ENCODE measurements at places on chromosomes 2 and 18.

DNA sequence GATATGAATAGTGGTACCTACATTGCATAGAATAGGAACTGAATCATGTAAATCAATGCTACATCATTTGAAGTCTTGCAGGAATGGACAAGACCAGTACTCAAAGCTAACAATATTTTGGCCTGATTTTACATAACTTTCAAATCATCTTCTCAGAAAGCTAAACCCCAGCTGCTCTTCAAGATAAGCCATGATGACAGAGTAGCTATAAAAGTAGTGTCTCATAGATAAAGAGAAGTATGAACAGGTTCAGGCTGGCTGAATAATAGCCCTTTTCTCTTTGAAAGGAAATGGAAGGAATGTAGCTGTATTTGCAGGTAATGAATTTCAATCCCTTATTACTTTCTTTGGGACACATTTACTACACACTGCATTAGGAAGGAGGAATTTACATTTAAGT lies 28.2 kb downstream of the TSPYL6 start:
- DNase-seq = no peak

- DNase-seq = no peak
These were observed 321.5 kb upstream of the NT5C1B start for GRCh38 chr2:18910843-18911242.

- no peak for DNase-seq
These were observed 26.2 kb upstream of the RND3 start for GRCh38 chr2:150513647-150514046.

DNA sequence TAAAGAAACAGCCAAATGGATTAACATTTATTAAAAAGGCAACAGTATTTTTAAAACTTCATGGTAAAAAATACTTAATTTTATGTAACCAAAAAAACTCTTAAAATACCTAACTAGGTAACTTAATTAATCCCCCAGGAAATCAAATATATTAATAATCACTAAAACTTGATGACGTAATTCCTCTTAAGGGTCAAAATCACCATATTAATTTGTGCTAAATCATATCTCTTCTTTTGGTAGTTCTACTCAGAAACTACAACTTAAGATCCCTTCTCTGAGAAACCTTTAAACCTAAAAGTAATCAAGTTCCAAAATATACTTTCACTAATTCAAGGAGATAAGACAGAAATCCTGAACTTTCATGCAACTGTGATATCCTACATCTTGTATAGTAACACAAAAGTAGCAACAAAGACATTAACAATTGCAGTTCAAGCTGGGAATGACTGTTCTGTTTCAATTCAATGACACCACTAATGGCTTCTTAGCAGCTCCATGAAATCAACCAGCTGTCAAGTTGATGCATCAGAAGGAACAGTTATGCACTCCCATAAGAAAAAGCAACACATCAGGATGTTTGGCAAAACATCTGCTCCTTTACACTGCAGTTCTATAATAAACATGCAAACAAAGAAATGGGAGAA lies 4.0 kb downstream of the BAZ2B start:
- no peak for DNase-seq

DNA sequence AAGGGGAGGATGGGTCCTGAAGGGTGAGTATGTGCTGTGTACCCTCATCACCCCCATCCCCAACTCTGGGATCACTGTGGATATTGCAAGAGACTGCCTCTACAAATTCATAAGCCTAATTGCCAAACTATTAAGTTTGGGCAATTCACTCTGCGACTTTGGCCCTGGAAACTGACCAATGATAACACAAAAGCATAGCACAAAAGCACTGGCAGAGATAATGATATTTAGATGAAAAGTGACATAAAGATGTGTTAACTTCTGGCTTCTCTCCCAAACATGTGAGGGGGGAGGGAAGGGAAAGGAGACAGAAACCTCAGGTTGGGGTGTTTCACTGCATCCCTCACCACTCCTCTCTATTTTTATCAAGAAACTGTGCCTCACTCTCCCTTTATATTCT lies 150.3 kb downstream of the SATB2 start:
- DNase-seq = no peak

- no peak for DNase-seq
These were observed 131.5 kb upstream of the CTDP1 start for GRCh38 chr18:79548077-79548450.

DNA sequence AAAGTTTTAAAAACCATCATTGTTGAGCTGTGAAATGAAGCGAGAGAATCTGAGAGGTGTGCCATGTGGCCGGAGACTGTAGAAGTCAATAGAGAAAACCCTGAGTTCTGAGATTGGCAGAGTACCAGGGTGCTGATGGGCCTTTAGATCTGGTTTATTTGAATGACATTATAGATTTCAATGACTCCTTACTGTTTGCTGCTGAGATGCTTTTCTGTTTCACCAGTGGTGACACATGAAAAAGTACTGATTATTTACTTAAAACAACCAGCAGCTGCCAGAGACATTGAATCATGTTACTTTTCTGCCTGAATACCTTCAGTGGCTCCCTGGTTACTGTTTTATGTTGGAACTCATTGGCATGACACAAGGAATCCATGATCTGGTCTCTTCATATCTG lies 602.7 kb upstream of the ZNF804A start:
- no peak for DNase-seq

GRCh38 chr2:23563673-23564614 lies 179.0 kb downstream of the KLHL29 start:
- no peak for DNase-seq

DNA sequence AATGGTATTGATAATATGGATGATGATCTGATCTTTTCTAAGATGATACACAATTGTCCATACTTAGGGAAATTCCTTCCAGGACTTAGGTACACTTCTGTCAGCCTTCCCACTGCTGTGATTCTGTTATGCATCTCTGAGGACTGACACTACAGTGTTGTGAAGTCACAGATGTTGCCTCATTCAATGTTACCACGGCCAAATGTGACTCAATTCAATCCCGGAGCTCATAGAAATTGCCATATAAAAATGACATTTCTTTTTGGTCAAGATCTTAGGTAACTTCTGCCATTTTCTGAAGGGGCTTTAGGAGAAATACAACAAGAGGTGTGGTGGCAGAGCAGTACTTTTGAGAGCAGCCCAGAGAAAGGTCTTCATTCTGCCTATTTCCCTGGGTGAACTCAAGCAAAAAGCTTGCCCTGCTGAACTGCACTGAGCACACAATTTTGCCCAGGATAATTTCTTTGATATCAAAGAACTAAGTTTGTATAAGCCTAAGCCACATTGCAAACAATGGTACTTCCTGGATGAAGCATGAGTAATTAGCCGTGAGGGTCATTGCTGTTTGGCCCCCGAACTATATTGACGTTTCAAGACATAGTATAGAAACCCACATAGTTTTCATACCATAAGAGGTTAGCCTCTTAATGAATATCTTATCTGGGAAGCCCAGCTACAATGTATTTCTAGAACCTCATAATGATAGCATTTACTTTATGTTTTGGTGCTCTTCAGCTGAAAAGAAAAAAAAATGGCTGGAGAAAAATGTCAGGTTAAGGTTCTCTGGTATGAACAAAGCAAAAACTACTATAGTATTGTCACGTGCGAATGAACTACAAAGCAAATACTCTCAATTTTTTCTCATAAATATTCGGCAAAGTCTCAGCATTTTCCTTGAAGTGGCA lies 437.4 kb downstream of the MEIS1 start:
- DNase-seq = no peak

DNA sequence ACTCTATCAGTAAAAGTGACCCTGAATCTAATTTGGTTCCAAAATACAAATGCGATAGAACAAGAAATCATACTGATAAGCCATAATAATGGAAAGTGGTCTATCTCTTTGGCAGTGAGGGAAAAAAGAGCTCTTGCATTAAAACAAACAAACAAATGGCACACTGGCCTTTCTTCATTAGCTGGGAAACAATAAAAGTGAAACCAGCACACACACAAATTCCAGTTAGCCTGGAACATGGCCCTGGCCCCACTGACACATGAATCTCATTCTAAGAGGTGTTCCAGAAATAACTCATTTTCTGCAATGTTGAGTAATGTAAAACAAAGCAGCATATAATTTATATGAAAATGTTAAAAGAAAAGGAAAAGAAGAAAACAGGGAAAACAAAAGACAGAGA lies 79.3 kb upstream of the TGFA start:
- DNase-seq = no peak

- no peak for DNase-seq
These were observed 31.3 kb downstream of the OSBPL1A start for GRCh38 chr18:24366328-24366727.

DNA sequence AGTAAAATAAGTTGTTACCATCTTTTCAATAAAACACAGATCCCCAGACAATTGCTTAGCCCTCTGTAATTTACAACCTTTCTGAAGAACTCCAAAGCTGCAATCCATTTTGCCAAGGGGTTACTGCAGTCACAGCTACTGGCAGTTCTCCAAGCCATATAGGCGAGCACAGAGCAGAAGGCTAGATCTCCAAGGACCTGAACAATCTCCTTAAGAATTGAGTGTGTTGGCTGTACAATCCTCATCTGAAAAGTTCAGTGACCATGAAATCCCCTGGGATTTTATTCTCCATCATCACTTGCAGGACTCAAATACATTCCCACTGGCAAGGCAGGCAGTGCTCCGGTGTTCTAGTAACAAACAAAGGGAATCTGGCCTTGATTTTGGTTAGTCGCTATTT lies 103.9 kb upstream of the LRP1B start:
- no peak for DNase-seq

DNA sequence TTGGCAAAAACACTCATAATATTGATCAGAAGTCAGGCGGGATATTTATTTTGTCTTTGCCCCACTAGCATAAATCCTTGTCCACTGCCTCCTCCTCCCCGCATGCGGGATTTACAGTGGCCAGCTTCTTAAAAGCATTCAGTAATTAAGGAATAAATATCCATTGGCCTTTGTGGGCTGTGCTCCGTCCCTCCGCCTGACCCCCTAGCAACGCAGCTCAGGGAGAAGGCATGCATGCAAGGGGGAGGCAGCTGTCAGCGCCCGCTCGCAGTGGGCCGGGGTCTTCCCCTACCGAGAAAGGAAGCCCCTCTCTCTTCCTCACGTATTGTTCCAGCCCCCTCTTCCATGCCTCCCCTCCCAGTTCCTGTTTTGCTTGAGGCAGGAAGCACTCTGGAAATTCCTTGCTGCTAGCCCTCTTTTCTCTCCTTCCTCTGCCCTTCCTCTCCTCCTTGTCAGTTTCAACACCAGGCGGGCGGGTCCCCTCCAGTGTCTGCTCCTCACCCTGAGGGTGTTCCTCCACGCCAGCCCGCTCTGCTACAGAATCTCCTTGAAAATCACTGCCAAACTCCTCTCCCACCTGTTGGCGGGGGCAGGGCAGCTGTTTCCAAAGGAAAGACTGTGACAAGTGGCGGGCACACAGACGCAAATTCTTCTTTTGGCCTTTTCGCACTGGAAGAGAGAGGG lies 60.1 kb downstream of the GBX2 start:
- DNase-seq = no peak

- DNase-seq = no peak
These were observed 171.3 kb downstream of the THADA start for GRCh38 chr2:43424262-43425207.

GRCh38 chr2:230759481-230760167 lies 47.0 kb downstream of the CAB39 start:
- DNase-seq = no peak

DNA sequence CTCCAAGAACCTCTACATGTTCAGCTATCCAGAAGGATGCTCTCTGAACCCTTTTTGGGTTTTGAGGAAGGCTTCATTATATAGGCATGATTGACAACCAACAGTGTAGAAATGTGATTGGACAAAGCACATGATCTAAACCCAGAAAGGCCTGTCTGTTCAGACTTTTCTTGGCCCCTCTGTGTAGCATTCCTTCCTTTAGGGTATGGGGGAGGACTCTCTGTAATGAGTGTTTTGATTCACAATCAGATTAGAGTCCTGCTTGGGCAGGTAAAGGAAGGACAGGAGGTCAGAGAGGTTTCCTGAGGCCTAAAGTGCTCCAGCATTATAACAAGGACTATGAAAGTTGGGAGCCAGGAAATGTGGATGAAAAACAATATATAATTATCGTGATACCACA lies 13.6 kb downstream of the GULP1 start:
- DNase-seq = no peak

- DNase-seq = peak; percentile 14
These were observed 76.5 kb upstream of the DLX2 start for GRCh38 chr2:172179045-172179701.

GRCh38 chr18:78620326-78620725 lies 359.3 kb upstream of the SALL3 start:
- no peak for DNase-seq

DNA sequence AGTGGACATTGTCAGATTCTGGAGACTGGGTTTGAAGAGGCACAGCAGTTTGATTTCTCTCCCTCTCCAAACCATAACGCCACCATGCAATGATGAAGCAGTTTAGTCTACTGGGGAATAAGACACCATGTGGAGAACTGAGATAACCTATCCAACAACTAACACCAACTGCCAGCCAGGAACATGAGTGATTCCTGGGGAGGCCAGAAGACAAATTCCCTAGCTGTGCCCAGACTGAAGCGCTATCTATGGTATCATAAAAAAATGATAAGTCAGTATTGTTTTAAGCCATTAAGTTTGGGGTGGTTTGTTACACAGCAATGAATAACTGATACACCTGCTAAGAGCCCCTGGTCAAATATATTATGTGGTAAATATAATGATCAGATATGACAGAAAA lies 129.3 kb downstream of the EXOC6B start:
- no peak for DNase-seq

DNA sequence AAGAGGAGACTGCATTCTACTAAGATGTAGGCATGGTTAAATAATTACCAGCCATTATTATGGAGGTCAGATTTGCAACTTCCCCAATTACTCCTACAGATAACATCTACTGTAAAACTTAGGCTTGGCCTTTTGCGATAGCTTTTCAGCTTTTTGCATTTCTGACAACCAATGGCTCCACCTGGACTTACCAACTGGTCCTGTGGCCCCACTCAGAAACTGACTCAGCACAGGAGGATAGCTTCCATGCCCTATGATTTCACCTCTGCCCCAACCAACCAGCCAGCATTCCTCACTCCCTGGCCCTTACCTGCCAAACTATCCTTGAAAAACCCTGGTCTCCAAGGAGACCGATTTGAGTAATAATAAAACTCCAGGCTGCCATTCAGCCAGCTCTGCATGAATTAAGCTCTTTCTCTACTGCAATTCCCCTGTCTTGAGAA lies 28.2 kb downstream of the TUBB6 start:
- DNase-seq = no peak

GRCh38 chr2:19235308-19235707 lies 123.1 kb downstream of the OSR1 start:
- no peak for DNase-seq

GRCh38 chr18:76346490-76347130 lies 148.4 kb downstream of the ZNF516 start:
- DNase-seq = no peak

DNA sequence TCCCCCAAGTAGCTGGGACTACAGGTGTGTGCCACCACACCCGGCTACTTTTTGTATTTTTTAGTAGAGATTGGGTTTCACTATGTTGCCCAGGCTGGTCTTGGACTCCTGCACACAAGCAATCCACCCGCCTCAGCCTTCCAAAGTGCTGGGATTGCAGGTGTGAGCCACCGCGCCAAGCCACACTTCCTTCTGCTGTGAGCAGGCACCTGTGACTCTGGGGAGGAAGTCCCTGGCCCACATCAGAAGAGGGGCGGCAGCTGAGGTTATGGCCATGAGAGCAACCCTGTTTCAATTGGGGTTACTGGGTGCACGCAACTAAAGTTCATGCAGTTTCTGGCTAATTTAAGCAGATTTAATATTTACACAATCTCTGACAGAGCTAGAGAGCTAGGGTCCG lies 91.0 kb downstream of the PLB1 start:
- DNase-seq = peak; percentile 62
